ENCODE measurements at places on chromosomes 16 and 17. TPM values are rescaled to one million over a fixed set of nuclear protein-coding genes. Genes with fewer than 3 reads are reported as not detected.
A peak's percentile ranks its signal among the peaks of the same experiment; 100 is the strongest.

Gene ITGAL
- not detected for total RNA-seq

Gene KRTAP3-1
- not detected for total RNA-seq

Gene SERPINF2
- not detected for total RNA-seq

Gene DHRS7C
- 0.63 TPM for total RNA-seq

Gene KCNH4
- not detected for total RNA-seq

Gene SCNN1G
- total RNA-seq: not detected

Gene CIBAR2
- not detected for total RNA-seq

Gene RAB37
- total RNA-seq: 3.4 TPM

Gene KRT28
- not detected for total RNA-seq

Gene HES7
- total RNA-seq: 6.2 TPM

- no peak for DNase-seq
These were observed 8.6 kb downstream of the SLC47A2 start for GRCh38 chr17:19707728-19708221.

DNA sequence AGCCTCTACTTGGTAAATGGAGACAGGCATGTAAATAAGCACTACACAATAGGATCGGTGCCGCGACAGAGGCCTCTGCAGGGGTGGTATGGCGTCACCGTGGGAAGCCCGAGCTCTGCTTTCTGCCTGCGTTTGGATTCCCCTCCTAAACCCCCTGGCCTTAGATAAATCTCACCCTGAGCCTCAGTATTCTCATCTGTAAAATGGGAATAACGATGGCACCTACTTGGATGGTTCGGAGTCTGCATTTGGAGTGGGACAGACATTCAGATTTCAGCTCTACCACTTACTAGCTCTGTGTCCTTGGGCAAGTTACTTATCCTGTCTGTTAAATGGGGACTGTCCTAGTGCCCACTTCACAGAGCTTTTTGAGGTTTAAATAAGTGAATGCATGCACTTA lies 42.8 kb upstream of the TNRC6A start:
- no peak for DNase-seq

DNA sequence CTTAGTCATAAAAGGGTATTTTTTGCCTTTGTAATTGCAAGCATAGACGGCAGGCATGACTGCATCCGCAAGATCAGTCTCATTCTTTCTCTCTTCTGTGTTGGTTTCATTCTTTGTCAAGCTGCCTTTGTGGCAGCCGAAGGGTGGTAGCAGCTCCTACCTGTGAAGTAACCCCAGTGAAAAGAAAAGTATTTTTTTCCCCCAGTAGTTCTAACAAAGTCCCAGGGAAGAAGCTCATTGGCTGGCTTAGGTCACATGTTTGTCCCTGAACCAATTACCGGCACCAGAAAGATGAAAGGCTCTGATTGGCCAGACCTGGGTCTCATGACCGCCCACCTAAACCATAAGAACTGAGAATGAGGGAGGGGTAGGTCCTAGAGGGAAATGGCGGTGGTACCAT lies 110.7 kb downstream of the RAP1GAP2 start:
- DNase-seq: no peak

DNA sequence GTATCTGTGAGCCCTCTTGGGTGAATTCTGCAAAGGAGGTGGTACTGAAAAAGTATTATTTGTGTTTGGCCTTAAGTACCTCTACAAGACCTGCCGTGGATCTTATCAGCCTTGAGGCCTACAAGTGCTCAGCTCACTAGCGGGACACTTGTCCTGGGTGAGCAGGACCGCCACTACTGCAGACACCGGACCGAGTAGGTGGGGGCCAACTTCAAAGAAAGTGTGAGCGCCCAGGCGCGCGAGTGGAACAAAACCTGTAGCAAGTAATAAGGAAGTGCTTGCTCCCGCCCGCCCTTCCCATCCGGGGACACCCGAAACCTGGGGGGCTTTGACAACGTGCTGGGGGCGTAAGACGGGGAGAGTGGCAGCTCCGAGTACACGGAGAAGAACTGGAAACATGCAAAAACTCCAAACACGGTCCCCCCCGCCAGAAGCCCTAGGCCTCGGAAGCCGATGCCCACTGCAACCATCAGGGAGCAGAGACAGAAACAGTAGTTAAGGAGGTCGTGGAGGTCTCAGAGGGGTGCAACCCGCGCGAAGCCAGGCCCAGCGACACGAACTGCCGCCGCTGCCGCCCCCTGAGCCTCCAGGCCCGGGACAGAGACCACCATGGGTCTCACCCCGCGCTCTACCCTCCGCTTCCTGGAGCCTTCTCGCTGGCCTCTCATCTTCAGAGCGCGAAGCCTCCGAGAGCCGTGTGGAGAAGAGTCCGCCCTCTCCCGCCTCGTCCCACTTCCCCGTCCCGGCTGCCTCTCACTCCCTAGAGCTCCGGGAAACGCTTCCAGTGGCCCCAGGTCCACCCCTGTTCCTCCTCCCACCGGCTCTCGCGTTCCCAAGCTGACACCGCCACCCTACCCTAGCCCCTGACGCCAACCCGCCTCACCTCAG lies 537 bp downstream of the CNOT1 start:
- DNase-seq: peak; percentile 11

DNA sequence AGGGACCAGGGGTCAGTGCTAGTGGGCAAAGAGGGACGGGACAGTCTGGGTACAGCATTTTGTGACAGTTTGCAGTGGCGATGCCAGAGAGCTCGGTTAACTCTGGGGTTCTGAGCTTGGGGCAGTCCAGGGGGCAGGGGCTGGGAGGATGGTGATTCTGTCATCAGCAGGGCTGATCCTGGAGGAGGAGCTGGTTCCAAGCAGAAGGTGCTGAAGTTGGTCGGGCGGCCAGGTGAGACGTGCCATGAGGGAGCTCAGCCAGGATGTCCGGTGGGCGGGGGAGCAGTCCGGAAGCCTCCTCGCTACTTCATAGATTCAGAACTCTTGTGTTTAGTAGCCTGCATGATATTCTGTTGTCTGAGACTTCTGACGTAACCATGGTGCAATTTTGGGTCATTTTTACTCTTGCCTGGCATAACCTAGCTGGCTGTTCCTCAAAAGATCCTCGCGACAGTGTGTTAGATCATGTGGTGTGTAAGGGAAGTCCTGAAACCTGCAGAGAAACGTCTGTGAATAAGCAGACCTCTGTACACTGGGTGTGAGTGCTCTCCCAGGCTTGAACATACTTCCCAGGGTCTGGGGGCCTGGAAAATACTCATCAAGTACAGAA lies 122.0 kb downstream of the CLEC16A start:
- DNase-seq: no peak

DNA sequence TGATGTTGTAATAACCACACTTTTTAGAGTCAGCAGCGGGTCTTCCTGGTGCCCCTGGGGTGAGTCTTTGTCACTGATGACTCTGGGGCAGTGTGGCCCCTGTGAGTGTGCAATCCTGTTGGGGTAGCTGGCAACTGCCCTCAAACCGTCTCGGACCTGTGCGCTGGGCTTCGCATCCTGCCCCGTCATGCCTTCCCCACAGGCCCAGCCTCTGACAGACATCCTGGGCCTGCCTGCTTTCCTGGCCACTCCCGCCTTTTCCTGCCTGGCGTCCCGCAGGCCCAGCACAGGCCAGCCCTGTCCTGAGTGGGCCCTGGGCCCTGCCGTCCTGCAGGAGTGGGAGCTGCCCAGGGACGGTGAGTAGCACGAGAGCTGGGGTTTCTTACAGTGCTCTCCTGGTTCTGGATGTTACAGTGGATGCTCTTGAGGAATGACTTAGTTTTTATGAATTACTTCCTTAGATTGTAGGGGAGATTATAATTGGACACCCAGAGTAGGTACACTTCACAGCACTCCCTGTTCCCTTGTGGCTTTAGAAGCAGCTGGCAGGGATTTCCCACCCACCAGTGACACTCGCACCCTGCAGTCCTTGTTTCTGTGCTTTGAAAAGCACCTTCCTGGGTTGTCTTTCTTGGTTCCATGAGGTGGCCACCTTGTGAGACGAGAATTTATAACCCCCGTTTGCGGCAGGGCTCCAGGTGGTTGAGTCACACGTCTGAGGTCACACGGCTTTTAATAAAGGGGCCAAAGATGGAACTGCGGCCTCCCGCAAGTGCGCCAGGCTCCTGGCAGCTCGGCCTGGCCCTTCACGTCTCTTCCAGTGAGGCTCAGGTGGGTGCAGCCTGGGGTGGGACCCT lies 50.0 kb upstream of the CAPN15 start:
- no peak for DNase-seq

GRCh38 chr16:13680021-13680889 lies 239.7 kb upstream of the ERCC4 start:
- no peak for DNase-seq

DNA sequence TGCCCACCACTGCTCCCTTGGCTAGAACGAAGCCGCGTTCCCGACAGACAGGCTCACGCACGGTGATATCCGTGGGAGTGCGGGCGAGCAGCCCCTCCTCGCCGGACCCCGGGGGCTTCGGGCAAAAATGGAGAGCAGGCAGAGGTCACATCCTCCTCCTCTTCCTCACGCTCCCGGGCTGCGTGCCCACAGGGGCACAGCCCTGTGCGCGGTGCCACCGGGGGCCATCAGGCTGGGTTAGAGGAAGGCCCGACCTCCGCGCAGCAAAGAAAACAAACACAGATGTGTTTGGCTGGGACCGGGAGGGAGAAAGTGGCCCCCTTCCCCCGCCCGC lies 519 bp upstream of the NTN1 start:
- no peak for DNase-seq

DNA sequence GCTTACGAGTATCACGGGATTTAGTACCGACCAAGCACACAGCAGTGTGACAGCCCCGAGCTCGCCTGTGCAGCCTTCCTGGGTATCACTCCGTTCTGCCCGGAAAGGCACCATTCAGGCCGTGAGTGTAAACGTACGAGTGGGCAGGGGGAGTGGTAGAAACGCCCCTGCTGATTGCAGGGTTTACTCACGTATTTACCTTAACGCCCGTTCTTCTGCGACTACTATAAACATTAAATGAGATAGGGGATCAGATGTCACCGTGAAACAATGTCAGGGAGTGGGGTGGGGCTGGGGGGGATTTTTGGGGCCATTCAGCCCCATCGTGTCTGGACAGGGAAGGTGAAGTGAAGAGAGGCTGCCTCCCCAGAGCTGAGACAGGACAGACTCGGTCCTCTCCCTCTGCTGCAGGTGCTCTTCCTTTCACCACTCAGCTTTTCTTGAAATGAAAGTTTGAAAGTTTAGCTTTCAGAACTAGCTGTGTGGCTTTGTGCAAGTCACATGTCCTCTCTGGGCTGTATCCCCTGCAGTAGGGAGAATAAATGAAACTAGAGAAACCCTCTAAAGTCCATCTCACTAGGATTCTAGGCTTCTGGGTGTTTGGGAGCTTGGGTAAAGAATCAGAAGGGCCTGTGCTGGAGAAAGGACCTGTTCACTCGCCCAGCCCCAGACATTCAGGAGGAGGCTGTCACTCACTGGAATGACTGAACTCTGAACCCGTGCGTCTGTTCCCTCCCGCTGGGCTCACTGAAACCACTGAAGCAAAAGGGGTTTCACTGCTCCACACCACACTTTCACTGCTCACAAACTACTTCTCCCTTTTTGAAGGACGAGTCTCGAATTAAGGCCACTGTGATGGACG lies 66.7 kb downstream of the RPA1 start:
- DNase-seq: no peak

DNA sequence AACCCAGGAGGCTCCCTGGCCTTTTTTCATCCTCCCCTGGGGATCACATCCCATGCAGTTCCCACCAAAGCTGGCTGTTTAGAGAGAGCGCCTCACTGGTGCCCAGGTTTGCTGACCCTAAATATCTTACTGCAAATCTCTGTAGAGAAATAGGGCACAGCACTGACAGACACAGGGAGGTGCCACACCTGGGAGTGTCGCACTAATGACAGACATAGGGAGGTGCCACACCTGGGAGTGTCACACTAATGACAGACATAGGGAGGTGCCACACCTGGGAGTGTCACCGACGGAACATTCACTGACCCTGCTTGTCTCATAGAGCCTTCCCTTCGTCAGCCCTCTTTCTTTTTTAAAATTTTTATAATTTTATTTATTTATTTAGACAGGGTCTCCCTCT lies 25.6 kb downstream of the UNK start:
- DNase-seq: no peak

- DNase-seq: no peak
These were observed 23.6 kb downstream of the CRISPLD2 start for GRCh38 chr16:84843149-84844048.

DNA sequence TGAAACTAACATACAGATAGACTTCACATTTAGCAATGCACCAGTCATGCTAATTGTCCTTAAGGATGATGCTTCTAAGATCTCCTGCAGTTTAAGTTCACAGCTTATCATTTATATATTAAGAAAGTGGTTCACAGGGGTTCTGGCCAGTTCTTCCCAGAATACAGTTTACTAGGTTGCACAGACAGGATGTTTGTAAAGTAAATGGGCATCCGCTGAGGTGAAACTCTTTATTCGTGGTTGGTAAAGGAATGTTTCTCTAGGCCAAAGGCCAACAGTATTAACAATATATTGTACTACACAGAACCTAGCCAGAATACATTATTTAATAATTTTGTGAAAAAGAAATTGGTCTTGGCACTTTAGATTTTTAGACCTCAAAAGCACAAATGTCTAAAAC lies 1427.3 kb downstream of the CDH8 start:
- DNase-seq: no peak

- DNase-seq: no peak
These were observed 1.2 kb downstream of the USP7 start for GRCh38 chr16:8962393-8963009.

GRCh38 chr16:81873843-81874752 lies 95.0 kb downstream of the PLCG2 start:
- DNase-seq: peak; percentile 50

DNA sequence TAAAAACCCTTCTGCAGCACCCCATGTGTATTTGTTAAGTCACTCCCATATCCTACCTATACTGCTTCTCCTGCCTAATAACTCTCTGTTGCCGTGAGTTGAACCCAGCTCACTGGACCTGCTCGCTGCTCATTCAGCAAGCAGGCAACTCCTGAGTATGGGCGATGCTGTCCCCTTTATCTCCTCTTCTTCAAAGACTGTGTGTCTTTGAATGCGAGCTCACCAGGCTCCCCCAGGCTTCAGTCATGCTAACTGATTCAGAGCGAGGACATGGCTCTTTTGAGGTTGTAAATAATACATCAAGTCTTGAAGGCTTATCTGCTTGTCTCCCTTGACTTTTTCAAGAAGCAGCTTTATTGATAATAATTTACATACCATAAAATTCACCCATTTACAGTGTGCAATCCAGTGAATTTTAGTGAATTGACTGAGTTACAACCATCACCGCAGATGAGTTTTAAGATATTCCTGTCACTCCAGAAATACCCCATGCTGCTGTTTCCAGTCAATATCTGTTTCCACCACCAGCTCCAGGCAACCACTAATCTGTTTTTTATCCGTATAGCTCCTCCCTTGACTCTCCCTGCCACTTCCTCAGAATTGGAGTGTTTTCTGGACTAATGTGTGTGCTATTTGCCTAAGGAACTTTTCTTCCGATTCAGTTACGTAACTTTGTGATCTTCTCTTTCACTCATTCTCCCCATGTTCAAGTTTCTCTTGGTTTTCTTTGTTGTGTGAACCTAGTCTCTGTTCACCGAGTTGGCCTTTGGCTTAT lies 132.2 kb downstream of the SPECC1 start:
- DNase-seq: peak; percentile 32

GRCh38 chr16:87276091-87276701 lies 41.0 kb downstream of the C16orf95 start:
- no peak for DNase-seq
